ENCODE measurements at places on chromosomes 4 and X. TPM values are rescaled to one million over a fixed set of nuclear protein-coding genes. Genes with fewer than 3 reads are reported as not detected.

GRCh38 chr4:151035911-151036310, 20.8 kb upstream of the LRBA start:
- no peak for DNase-seq

GC gene
- not detected for polyA plus RNA-seq

FAT1 gene
- polyA plus RNA-seq: 171 TPM

DNA sequence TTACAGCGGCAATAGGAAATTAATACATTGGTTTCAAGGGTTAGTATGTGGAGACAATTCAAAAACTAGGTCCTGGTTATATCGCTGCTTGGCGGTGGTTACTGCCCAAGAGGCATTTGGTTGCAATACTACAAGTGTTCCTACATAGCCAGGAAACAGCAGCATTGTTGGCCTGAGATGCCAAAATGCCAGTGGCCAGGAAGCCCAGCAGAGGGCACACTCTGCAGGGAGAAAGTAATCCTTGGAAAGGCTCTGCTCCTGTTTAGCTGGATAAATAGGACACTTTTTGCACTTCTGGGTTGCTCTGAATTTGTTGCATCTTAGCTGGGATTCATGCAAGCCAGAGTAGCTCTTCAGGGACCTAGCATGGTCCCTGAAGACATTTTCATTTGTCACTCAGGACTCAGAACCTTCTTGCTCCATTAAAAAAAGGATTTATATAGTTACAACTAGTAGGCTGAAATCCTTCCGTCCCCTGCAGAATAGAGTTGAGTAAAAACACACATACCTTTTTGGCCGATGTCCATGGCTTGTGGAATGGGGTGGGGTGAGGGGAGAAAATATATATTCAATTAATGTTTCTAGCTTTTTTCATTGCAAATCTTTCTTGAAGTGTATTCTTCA, 8.1 kb upstream of the GPR119 start:
- DNase-seq: peak; percentile 45

Measured in IMR-90 (cell line).